ENCODE measurements at places on chromosomes 2 and 18.

DNA sequence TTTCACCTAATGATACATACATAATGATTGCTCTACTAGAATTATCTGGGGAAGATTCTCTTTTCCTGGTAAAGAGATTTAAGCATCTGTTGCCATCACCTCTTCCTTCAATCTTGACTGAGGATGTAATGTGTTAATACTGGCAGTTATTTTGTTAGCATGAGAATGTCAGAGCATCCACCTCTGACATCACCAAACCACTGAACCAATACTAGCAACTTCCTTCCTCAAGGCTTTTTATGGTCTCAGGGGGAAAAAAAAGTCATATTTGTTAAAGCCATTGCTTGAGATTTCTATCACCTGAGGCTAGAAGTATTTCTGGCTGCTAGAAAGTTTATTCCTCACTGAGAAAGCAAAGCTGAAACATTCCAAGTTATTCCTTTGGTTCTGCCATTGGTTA, 48.5 kb downstream of the DSEL start:
- no peak for DNase-seq

DNA sequence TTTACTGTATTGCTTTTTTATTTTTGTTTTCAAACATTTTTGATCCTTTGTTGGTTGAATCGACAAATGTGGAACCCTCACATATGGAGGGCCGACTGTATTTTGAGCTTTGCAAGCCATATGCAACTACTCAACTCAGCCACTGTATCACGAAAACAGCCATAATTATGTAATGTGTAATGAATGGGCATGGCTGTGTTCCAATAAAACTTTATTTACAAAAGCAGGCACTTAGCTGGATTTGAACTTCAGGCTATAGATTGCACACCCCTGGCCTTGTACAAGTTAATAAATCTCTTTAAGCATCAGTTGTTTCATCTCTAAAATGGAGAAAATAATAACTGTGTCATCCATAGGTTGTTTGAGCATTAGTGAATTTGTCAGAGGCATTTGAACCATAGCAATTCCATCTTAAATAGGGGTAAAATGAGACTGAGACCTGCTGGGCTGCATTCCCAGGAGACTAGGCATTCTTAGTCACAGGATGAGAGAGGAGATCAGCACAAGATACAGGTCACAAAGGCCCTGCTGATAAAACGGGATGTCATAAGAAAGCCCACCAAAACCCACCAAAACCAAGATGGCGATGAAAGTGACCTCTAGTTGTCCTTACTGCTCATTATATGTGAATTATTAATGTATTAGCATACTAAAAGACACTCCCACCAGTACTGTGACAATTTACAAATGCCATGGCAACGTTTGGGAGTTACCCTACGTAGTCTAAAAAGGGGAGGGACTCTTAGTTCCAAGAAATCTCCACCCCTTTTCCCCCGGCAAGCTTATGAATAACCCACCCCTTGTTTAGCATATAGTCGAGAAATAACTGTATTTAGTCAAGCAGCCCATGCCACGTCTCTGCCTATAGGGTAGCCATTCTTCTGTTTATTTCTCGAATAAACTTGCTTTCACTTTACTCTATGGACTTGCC, 13.7 kb upstream of the LTBP1 start:
- DNase-seq, result no peak

- DNase-seq, result no peak
Measured at GRCh38 chr2:210072493-210072892, 70.1 kb downstream of the RPE start.

DNA sequence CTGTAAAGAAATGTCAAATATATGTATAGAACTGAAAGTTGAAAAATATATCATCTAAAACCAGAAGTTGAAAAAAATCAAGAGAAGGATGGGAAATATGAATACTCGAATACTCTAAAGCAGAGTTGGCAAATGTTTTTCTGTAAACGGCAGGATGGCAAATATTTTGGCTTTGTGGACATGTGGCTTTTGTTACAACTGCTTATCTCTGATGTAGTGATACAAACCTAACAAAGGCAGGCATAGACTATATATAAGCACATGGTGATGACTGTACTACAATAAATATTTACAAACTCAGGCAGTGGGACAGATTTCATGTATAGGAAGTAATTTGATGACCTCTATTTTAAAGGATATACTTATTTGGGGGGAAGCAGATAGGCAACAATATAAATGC, 224.6 kb upstream of the LRRTM4 start:
- no peak for DNase-seq

GRCh38 chr2:15810477-15811150, 129.7 kb upstream of the MYCN start:
- no peak for DNase-seq

DNA sequence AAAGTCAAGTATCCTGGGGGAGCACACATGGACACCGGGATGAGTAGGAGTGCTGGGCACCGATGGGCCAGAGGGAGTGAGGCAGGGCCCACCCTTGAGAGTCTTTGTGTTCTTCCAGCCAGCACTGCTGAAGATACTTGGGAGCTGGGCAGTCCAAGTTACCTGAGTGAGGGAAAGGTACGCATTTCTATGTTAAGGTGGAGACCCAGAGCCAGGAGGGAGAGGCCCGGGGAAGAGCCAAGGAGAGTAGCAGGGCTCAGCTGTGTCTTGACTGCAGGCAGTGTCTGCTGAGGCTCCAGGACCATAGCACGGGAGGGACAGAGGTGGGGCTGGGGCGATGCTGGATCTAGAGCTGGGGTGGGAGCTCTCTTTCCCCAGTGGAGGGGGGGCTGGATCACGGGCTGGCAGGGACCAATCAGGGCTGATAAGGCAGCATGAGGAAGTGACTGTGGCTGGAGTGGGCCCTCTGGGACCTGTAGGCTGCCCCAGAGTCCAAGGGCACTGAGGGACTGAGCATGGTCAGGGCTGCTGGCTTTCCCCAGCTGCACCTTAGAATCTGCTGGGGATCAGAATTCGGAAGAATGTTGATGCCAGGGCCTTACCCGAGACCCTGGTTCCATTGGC, 289.2 kb downstream of the PHLPP1 start:
- no peak for DNase-seq

- no peak for DNase-seq
Measured at GRCh38 chr18:23921716-23922285, 92.8 kb upstream of the TTC39C start.
